ENCODE measurements at places on chromosomes 3 and 15. TPM values are rescaled to one million over a fixed set of nuclear protein-coding genes. Genes with fewer than 3 reads are reported as not detected.

Gene SRGAP3
- 0.06 TPM for polyA plus RNA-seq

GRCh38 chr3:167991213-167991612 is 104.5 kb downstream of the GOLIM4 start:
- no peak for DNase-seq

DNA sequence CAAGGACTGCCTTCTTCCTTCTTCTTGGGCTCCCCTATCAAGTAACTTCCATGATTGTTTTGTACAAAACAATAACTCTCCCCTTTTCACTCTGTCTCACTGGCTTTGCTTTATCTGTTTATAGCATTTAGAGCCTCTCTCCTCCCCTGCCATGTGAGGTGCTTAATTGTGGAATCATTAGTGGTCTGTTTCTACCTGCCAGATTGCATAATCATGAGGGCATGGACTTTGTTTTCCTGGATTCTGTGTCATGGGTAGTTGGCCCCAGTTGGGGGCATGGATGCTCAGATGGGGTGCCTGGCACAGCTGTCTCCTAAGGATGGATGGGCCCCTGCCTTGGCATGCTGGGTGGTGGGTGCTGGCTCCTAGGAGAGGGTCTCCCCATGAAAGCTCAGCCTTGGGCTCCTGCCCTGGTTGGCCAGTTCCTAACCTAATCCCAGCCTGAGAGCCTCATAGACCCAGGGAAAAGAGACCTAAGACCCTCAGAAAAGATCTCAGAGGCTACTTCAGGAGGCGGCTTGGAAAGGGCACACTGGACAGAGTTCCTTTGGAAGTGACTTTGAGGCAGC is 8.0 kb upstream of the CTXND1 start:
- DNase-seq = no peak

Gene CIAO2A
- polyA plus RNA-seq = 31.5 TPM

- peak; percentile 40 for DNase-seq
Observed at GRCh38 chr3:192409838-192410683, 317.3 kb downstream of the FGF12 start.

DNA sequence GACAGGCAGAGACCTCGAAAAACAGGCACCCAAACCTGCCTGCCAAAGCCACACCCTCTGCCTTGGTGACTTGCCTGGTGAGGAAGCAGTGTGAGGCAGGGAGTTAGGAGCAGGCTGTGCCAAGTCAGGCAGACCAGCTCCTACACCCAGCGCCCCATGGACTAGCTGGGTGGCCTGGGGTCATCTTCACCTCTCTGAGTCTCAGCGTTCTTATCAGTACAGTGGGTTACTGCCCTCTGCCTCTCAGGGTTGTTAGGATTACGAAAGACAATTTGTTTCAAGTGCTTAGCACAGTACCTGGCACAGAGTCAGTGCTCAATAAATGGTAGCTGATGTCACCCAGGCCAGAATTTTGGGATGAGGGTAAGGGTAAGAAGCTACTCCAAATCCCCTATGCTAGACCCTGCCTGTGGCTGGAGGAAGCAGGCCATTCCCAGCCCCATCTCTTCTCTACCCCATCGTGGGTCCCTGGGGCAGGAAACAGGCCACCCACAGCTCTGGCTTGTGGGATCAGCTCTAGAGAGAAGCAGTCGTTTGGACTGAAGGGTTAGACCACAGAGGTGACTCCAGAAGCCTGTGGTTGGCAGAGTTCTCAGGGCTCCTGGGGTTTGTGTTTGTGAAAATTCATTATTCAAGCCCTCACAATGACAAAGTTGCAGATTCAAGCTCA is 10.1 kb downstream of the SLC51B start:
- no peak for DNase-seq
